Activated T-cell treated with anti-CD3 and anti-CD28 coated beads for 1 hour (primary cell): ENCODE measurements at places on chromosomes 7 and 10.

DNA sequence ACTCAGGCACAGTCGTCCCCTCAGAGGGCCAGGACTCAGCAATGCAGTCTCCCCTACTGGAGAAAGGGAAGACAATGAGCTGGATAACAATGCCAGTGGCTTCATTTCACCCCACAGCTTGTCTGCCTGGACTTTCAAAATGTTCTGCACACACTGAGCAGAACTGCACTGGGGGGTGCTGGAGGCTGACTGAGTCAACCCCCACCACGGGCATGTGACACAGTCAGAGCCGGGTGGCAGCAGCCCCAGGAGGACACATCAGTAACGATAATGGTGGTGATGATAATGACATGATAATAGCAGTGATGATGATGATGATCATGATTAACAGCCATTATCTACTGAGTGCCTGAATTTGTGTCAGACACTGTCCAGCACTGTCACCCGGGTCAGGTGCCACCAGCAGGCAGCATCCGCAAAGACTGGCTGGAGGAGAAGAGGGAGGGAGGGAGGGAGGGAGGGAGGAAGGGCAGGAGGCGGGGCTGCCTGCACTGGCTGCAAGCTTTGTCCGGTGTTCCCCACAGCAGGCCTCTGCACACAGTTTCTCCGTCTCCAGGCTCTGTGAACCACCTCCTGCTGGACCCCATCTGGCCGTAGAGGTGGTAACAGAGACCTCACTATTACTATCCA, 67.4 kb downstream of the PLXNA4 start:
- no peak for DNase-seq

DNA sequence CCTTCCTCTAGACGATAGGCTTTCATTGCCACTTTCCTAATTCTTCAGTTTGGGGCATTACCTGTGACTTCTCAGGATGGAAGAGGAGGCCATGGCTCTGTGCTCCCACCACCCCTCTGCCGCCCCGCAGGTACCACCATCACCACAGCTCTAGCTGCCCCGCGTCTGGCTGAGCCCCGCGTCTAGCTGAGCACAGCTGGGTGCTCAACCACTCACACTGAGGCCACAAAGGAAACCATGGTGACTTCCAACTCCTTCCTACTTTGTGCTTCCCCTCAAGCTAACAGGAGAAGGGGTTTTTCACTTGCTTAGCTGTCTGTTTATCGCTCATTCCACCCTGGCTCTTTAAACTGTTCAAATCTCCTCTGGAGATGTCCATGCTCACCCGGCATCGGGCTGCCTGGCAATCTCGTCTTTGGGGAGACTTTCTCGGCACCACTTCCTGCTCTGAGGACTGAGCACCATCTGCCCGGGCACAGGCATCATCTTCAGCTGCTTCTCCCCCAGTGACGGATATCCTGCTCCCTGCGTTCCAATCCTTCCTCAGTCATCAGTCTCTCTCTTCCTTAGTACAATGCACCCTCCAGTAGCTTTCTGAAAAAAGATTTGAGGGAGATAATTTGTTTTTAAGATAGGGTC, 59.4 kb downstream of the MAD1L1 start:
- DNase-seq, result no peak

DNA sequence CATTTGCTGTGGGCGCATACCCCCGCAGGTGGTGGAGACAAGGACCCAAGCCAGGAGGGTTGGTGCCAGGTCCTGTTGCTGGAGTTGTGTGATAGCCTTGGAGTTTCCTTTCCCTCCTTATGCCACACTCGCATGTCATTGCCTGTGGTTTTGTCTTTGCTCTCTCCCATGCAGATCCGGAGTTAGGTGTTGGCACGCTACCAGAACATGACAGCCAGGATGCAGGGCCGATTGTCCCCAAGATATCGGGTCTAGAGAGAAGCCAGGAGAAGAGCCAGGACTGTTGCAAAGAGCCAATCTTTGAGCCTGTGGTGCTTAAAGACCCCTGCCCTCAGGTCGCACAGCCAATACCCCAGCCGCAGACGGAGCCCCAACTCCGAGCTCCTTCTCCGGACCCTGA, 369.2 kb upstream of the GALNT17 start:
- no peak for DNase-seq

DNA sequence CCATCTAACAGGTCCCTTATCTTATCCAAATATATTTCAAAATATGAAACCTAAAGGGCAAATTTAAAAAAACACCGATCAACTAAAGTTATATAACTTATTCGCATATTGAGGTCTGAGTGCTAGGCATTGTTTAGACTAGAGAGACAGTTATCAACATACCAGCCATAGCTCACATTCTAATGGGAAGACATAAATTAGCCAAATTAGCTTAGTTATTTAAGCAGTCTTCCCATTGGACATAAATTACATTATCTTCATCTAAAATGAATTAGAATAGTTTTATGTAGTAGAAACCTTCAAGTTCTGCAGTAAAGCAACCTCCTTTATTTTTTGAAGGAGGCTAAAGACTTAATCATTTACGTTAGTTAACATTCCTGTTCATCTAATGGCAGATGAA, 17.4 kb downstream of the KIF5B start:
- no peak for DNase-seq

DNA sequence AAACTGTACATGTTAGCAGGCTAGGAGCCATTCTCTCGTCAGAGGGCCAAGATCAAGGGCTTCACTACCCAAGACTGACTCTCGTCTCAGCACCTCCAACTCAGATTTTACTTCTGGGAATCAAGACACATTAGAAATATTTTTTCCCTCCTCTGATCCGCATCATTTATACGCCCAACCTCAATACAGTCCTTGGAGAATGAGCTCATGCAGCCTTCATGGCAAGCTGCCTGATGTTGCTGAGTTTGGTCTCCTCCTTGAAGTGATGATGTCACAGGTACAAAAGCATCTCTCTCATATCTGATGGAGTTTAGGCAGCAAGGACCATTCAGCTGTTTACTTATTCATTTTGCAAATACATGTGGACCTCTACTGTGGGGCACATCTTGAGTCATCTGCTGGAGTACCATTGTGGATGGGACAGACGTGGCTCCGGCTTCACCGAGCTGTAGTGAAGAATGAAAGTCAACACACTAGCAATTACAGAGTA, 114.0 kb downstream of the BMPER start:
- DNase-seq, result no peak

GRCh38 chr10:119221201-119221600, 13.8 kb downstream of the GRK5 start:
- DNase-seq, result no peak

- DNase-seq, result no peak
Measured at GRCh38 chr7:91657483-91658071, 222.9 kb downstream of the MTERF1 start.

GRCh38 chr7:151796091-151796870, 80.6 kb downstream of the PRKAG2 start:
- no peak for DNase-seq

DNA sequence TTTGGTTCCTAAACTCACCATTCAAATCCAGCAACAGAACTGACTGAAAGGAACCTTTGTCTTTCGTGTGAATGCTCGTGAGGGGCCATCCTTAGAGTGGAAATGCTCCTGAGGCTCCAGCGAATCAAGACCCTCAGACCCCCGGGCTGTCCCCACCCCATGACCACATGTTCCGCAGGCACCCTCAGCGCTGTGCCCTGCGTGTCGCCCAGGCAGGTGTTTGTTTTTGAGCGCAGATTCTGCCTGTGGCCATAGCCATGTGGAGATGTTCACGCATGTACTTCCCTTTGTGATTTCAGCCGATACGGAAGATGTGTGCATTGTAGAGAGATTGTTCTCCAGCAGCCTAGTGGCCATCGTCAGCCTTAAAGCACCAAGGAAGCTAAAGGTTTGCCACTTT, 24.2 kb downstream of the WIPI2 start:
- DNase-seq, result no peak

- no peak for DNase-seq
Measured at GRCh38 chr7:7569615-7570014, 2.9 kb downstream of the MIOS start.

DNA sequence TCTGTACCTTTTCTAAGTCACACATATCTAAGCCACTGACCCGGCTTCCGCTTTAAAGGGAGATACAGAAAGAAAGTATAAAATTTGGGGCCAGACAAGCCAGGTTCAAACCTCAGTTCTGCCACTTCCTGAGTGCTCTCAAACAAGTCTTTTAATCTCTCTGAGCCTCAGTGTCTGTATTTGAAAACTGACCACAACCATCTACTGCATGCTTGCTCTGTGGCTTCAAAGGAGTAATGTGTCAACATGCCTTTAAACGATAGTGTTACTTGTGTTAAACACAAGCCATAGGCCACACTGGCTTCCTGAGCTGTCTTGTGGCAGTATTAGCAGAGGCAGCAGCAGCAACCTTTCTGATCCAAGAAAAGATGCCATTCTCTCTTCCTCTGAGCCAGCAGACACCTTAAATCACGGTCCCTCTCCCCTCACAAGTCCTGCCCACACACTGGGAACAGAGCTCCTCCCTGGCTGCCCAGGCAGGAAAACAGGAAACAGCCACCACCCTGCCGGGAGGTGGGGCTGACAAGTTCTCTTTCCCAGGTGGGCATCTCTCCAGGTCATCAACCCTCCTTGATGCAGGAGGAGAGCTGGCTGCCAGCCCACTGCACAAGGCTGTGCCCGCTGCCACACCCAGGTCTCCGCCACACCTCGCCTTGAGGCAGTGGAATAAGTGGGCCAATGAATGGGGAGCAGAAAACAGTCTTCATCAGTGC, 10.7 kb downstream of the HIP1 start:
- no peak for DNase-seq

DNA sequence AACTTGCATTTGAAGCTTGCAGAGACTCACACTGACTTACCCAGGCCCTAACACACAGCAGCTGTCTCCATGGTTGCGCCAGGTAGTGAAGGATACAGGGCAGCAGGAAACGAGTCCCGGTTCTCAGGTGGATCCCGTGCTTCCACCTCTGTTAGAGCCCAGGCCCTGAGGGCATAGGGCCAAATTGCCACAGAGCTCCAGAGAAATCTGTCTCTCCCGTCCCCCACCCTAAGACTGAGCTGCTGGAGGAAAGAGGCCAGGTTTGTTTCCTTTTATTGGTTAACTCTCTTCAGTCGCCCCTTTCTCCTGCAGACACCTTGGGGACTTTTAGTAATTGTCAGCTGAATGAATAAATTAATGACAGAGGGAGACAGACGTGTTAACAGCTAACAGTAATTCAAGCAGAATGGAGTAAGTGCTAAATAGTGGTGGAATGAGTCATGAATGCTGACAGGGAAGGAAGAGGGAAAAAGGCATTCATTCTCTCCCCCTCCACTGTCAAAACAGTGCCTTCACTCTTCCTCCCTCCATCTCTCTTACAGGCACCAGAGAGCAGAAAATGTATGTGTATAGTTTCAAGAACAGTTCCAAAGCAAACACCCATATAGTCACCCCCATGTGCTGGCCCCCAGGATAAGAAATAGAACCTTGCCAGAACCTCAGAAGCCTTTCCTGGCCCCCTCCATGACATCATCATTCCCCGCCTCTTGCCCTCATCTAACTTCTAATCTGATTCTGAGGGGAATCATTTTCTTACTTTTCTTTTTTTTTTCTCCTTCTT, 16.8 kb upstream of the DLG5 start:
- DNase-seq, result no peak

DNA sequence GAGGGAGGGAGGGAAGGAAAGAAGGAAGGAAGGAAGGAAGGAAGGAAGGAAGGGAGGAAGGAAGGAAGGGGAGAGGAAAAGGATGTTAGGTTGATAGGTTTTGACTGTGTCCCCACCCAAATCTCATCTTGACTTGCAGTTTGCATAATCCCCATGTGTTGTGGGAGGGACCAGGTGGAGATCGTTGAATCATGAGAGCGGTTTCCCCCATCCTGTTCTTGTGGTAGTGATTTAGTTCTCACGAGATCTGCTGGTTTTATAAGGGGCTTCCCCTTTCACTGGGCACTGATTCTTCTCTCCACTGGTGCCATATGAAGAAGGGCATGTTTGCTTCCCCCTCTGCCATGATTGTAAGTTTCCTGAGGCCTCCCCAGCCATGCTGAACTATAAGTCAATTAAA, 15.1 kb upstream of the NUDCD3 start:
- DNase-seq, result no peak

DNA sequence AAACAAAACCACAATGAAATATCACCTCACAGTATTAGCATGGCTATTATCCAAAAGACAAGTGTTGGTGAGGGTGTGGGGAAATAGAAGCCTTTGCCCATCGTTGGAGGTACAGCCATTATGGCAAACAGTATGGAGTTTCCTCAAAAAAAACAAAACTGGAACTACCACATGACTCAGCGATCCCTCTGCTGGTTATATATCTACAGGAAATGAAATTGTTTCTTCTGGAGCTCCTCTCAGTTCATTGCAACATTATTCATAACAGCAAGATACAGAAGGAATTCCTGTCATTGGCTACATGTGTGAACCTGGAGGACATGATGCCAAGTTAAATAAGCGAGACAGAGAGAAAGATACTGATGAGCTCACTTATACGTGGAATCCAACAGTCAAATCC, 2.4 kb upstream of the UBE3C start:
- DNase-seq, result no peak

- DNase-seq, result no peak
Measured at GRCh38 chr10:57898231-57898630, 369.5 kb downstream of the IPMK start.
